ENCODE measurements at places on chromosomes 3 and 15.

DNA sequence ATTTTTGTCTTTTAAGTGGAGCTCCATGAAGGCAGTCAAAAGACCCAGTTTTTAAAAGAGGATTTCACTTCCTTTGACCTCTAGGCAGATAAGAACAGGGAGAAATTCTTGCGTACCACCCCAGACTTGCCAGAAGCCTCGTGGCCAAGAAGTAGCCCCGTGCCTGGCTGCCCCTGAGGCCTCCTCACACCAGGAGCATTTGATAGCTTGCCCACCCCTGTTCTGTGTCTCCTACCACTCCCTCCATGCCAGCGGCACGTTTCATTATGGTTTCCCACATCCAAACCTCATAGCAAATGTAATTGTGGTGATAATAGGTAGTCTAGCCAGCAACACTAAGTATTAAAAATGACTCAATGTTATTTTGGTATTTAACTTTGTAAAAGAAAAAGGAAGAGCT is 107.7 kb downstream of the GHSR start:
- no peak for DNase-seq

DNA sequence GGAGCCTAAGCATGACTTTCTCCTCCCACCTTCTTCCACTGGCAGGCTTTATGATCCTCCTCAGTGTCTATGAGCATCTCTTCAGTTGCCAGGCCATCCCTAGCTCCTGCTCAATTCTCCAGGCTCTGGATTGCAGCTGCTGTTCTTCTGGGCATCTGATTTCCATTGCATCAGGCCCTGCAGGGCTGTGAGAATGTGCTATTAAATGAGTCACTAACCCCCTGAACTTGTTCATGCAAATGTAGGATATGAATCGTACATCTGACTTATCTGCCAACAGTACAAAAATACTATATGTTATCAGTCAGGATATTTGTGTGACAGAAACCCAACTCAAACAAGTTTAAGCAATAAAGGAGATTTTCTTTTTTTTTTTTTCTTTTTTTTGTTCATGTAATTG is 11.9 kb downstream of the GPR176 start:
- DNase-seq = no peak

DNA sequence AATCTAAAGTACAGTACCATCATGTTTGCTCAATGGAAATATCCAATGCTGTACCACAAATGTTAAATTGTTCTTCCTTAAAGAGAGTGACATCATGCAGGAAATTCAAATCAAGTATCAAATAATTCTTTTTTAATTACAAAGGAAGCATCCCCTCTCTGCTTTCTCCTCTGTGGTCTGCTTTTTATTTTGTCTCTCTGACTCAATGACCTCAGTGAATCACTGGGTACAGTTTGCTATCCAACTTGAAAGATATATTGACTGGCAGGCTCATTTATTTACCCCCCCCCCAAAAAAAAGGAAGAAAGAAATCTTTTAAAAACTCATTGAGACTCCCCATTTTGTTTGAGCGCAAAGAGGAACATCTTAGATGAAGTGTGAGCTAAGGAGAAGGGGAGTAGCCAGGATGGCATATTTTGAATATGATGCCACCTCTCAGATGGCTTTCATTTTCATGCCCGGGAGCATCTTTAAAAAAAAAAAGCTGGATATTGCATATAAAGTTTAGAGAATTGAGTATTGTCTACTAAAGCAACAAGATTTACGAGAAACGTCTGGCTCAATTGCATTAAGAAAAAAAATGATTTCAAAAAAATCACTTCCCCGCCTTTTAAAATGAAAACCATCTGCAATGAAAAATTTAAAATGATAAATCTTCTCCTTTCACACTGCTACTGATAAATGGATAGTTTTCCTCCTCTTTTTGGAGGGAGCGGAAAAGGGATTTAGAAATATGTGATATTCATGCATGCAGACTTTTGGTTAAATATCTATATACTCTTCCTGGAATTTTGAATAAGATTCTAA is 307.1 kb upstream of the DPH6 start:
- no peak for DNase-seq

- DNase-seq = no peak
Observed at GRCh38 chr3:149223461-149223820, 1.8 kb upstream of the CP start.

DNA sequence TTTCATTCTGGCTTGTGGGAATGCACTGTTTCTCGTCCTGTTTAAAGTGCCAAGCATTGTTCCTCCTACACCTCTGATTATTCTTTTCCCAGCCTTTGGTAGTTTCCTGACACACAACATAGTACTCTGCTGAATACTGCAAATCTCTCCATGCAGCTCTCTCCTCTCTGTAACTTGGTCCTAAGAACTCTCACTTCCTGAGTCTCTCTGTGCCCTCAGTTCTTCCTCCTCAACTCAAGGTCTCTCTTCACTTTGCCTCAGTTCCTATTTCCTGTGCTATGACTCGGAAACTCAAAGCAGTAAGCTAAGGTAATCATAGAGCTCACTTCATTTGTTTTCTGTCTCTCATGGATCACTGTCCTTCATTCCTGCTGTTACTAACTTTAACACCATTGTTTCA is 113.4 kb downstream of the ZNF280D start:
- DNase-seq = no peak

GRCh38 chr3:76872999-76873398 is 166.9 kb upstream of the ROBO2 start:
- DNase-seq = no peak

DNA sequence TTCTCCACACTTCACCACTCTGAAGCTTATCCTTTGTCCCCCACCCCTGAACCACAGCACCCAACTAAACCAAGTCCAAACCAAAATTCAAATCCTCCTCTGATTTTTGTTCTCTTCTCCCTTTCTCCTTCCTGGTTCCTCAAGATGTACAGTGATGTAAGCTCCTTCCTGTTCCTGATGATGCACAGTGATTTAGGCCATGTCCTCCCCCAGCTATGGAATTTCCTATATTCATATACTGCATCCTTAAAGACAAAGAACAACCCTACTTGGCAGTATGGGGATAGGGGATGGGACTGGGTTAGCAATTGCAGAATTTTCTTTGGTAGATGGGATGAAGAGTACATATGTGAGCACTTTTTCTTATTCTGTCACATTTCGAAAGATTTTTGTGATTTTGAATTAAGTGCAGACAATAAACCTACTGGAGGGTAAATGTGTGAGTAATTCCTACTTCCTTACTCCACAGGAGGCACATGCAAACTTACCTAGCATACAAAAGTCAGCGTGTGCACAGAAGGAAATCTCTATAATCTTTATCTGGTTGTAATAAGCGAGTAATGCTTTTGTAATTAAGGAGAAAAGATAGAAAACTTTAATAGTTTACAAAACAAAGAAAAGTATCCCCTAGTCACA is 125.0 kb downstream of the ANO10 start:
- DNase-seq = no peak

DNA sequence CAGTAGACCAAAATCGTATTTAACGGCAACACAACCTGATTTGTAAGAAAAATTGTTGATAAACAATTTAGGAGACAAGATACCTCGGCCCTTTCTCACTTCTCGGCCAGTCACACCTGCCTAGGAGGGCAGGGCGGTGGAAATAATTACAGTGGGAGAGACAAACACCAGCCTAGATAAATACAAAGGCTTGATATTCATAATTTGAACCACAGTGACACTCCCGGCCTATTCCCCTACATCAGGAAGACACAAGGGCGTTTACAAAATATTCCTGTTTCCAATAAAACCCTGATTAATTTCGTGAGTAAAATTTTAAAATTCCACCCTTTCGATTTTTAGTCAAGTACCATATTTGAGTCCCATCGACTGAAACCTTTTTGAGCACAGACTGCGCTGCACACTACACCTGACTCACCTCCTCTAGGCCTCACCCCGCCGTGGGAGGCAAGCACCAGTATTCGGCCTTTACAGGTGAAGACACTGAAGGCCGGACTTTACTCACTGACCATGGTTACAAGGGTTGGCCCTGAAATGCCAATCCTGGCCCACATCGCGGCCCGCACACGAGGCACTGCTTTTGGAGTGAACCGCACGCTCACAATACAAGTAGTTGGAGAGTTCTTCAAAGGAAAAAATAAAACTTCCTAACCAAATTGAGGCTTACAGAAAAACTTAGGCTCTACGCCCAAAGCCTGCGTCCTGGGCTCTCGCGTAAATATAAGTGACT is 794 bp downstream of the ARPP19 start:
- DNase-seq = peak; percentile 49

DNA sequence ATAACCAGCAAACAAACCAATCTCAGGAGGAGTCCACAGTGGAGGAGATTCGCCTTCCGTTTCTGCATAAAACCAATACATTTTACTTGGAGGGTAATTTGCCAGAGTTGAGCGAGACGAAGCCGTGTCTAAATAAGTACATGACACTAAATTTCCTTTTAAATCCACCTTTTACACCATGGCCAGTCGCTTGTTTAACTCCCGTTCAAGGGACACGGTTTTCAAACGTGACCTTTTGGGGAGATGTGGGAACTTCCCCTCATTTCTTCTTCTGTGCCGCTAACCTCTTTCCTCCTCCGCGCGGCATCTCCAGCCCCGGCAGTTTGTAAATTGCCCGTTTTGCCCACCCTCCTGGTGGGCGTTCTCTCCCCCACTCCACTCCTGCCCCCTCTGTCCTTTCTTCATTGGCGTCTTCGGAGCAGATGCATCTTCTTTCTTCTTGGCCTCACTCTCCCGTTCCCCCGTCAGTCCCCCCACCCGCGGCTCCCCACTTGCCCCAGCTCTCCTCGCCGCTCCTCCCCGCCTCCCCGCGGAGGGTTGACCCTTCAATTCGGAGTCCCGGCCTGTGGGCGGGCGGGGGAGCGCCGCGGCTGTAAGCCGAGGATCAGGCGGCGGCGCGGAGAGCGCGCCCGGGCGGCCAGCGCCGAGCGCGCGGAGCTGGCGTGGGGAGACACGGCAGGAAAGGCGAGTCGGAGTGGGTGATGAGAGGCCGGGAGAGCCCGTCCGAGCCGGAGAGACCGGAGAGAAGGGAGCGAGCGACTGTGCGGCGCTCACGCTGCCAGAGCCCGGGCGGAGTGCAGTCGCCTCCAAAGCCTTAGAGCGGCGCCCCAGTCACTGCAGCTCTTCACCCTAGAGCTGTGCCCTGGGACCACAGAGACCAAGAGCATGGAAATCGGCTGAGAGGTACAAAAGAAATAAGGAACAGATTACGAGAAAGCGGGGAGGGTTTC is at the start of gene NLGN1:
TSS of gene NLGN1 (plus strand) at position 584 of the 950 bp plus-strand sequence.
- peak; percentile 76 for DNase-seq

DNA sequence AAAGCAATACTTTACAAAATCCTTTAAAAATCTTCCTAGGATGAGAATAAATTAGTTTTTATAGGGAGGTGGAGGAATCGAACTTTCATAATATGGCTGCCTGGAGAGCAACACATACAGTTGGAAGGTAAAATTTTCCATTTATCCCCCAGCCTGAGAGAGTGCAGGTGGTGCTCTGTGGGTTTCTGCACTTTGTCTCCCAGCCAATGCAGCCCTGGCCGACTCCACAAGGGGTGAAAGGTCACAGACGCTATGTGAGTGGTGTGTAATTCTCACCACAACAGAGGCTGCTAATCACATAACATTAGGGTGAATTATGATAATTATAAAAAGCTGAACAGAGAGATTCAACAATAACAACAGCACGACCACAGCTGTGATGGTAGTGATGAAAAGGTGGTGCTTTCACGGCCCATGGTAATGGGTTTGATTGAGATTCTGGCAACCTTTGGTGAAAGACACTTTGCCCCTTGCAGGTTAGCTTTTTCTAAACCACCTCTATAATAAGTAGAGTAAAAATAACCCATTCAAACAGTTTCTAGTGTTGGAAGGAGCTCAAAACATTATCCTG is 30.1 kb upstream of the NANOGP8 start:
- DNase-seq = peak; percentile 36

DNA sequence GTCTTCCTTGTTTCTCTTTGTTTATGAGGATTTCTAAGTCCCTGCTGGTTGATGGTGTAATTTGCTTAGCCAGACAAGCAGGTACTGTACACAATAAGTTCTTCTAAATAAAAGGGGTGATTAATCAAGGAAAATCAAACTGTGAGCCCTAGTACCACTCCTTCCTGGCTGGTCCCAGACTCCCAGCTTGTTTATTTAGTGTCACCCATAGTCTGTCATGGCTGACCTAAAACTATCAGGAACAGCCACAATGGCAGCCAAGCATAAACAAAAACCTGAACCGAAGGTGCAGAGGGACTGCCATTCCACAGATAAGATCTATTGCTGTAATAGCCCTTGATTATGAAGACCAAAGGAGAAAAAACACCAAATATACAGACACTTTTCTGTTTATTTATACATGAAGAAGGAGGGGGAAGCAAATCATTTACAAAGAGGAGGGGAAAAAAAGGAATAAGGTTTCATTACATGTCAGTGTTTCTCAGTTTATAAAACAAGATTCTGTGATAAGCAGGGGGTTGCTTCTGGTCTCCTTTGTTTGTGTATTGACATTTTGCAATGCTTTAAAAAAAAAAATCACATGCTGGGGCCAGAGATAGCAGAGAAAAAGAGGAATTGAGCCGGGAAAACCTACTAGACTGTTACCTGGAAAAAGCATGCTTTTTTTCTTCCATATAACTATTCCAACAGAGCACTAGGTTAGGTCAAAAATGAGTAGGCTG is 182.4 kb upstream of the DPH6 start:
- no peak for DNase-seq

GRCh38 chr3:16513141-16514020 is at the start of gene RFTN1:
Gene RFTN1 (minus strand): TSS chr3:16513699. CDS start chr3:16493869, 19,830 bp downstream.
- peak; percentile 64 for DNase-seq

DNA sequence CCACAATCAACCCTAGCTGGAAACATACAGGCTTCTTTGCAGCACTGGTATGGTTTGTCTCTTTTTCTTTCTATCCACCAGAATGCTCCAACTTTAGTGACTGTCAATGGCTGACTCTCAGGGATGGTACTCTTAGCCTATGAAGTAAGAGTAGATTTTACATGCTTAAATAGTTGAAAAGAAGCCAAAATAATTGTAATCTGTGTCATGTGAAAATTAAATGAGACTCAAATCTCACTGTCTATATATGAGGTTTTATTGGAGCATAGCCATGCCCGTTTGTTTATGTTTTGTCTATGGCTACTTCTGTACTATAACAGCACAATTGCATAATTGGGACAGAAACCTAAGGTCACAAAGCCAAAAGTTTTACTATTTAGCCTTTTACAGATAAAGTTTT is 29.1 kb upstream of the PDZRN3 start:
- DNase-seq = no peak
